Lung (tissue), 17 donors: ENCODE measurements at places on chromosomes 3 and 15.

- no peak for DNase-seq
These were observed 17.1 kb downstream of the ASB14 start for GRCh38 chr3:57275393-57275792.

DNA sequence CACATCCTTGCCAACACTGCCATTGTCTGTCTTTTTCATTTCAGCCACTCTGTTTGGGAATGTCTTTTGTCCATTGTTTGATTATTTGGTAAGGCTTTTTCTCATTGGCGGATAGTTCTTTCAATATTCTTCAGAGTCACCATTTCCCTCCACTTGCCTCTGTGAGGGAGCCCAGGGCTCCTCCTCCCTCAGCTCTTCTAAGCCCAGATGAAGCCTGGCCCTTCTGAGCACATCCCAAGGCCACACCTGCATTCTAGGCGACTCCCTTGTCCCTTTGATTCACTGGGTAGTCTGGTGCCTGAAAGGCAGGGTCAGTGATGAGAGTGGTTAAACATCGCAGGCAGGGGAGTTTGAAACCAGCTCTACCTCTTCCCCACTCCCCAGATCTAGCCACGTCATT is 12.4 kb upstream of the LTF start:
- no peak for DNase-seq

GRCh38 chr3:6622712-6623111 is 238.2 kb upstream of the GRM7 start:
- DNase-seq: no peak

DNA sequence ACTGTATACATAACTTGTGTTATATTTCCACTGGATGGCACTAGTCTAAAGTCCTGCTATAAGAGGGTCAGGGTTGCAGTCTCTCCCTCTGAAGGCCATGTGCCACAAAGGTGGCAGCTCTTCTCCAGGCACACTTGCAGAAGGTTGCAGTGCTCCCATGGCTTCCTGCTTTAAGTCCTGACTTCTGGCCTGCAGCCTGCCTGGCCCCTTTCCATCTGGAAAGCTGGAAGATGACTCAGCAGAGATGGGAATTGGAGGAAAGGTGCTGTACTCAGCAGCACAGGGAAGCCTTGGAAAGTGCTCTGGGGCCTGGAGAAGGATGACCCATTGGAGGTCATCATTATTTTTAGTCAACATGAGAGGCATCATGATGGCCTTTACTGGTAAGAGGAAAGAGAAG is 40.9 kb upstream of the MRPL3 start:
- peak; percentile 19 for DNase-seq

DNA sequence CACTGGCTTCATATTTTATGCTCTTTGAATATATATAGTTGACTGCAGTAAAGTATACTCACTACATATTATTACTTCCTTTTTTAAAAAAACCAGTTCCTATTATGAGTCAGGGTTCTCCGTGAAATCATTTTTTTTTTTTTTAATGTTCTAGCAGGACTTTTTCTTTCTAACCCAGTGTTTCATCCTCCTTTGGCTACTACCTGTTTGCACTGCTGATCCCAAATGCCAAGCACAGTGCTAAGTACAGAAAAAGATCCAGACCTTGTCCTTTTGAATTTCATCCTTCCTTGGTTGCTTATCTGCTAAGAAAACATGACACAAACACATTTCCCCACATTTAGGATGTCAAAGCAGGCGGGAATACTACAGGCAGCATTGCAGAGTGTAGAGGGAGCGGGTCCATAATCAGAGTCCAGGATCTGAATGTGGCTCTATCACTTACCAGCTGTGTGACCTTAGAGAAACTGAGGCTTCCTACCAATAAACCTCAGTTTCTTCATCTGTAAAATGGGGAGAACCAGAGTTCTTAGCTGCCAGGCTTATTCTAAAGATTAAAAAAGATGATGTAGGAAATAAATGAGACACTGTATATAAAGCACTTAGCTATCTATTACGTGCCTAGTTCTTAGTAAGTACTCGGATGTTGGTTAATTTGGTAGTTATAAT is 37.2 kb upstream of the ANPEP start:
- no peak for DNase-seq

DNA sequence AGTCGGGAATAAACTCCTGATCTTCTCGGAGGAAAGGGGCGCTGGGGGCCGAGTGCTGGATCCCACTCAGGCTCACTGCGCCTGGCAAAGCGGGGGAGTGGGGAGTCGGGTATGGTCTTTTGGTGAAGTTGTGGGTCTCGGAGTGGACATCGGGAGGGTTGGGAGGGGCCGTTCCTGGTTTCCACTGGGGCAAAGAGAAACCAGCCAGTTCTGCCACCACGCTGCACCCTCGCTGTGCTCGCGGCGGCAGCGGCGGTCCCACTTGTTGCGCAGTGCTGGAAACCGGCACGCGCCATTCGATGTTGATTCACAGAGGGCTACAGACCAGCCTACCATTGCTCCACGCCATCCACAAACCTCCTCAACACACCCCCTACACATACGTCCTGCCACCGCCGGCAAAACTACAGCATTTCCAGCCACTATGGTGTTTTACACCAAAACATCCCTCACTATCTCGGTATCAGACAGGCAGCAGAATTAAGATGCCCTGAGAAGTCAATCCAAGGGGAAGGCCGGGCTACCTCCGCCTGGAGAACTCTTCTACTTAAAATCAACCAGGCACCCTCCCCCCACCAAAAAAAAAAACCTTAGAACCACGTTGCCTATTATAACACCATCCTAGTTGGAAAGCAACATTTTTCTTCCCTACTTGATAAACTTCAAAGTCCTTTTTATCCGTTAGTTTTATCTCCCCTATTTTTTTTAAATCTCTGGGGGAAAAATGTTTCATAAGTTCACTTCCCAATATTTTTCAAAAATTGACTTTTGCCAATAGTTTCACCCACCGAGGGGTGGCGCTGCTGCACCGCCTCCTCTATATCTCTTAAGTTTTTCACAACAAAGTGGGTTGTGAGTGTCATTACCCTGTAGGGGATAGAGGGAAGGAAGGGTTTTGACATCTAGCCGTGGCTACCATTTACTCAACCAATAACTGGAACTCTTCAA is 3.6 kb downstream of the BCL6 start:
- DNase-seq: peak; percentile 84

DNA sequence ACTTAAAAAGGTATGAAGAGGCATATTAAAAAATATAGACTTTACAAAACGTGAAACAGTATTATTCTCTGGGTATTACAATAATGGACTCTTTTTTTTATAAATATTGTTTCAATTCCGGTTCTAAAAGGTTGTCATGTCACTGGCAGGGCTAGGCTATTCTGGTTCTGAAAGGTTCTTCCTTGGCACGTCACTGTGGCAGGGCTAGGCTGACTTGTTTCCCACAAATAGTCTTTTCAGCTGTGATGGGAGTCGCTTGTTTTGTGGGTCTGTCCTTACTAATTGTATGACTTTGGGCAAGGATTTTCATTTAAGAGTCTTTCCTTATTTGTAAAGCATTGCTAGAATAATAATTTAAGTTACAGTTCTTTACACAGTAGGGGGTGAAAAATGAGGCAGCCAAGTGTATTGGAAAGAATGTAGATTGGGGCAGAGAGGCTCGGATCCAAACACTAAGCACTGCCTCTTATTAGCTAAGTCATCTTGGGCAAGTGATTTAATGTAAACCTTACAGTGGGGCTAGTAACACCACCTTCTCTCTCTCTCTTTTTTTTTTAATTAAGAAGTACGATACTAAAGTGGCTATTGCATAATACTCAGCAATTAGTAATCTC is 12.4 kb upstream of the MELTF start:
- DNase-seq: no peak

- DNase-seq: no peak
These were observed 164.1 kb upstream of the SLC2A2 start for GRCh38 chr3:171190668-171191067.

GRCh38 chr3:98875535-98875934 is 26.0 kb downstream of the DCBLD2 start:
- DNase-seq: no peak

- no peak for DNase-seq
These were observed 2.3 kb upstream of the TNFAIP8L3 start for GRCh38 chr15:51096976-51097375.

DNA sequence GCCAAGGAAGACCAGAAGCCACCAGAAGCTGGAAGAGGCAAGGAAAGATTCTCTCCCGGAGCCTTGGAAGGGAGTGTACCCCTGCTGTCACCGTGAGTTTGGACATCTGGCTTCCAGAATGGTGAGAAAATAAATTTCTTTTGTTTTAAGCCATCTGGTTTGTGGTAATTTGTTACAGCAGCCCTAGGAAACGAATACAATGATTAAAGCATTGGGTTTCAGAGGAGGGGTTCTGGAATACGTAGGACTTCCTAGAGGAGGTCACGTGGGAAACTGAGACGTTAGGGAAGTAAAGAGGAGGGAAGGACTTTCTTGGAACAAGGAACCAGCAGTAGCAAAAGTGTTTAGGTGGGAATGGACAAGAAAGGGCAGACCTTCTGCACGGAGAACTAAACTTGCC is 377.7 kb downstream of the IL20RB start:
- no peak for DNase-seq

DNA sequence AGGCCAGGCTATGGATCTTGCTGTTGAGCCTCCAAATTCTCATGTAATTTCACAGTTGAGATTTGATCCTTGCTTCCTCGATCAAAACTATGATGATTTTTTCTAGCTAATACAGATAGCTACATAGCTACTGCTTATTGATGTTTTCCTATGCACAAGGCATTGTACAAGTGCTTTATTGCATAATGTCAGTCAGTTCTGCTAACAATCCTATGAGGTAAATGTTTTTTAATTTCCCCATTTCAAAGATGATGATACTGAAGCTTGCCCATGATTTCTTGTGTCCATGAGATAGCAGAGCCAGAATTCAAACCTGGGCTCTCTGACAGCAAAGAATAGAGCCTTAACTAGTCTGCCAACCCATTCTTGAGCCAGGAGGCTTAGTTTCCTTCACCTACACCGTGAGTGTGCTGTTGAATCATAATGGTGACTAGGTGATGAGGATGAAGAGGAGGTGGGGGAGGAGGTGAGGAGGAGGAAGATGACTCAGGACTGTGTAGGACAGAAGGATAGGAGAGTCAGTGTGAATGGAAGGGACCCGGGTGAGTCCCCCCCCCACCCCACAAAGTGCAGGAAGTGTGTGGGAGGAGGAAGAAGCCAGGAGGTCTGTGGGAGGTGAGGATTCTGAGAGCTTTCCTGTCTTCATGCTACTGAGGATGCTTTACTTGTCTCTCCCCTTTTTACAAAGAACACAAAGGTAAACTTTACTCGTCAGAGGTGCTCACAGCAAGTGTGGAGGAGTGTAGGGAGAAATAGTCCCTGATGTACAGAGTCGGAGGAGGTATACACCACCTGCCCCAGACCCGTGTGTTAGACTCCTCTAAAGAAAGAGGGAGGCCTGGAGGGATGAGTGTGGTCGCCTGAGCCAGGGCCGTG is 3.6 kb downstream of the TAGLN3 start:
- no peak for DNase-seq

- no peak for DNase-seq
These were observed 31.9 kb downstream of the MYL3 start for GRCh38 chr3:46831316-46831715.

DNA sequence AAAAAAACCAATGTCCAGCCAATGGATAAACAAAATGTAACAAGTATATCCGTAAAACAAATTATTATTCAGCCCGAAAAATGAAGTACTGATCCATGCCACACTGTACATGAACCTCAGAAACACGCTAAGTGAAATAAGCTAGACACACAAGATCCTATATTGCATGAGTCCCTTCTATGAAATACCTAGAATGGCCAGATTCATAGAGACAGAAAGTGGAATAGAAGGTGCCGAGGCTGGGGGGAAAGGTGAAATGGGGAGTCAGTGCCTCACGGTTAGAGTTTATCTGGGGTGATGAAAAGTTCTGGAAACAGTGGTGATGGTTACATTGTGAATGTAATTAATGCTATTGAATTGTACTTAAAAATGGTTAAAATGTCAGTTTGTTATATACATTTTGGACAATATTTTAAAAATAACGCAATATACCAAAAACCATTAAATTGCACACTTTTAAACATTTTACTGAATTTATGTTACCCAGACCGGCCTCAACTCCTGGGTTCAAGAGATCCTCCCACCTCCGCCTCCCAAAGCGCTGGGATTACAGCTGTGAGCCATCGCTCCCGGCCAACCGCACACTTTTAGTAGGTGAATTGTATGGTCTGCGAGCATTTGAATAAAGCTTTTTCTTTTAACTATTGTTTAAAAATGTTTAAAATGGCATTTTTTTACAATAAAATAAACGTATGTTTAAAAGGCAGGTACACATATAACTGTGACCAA is 2.1 kb downstream of the RNF168 start:
- DNase-seq: no peak

GRCh38 chr3:155958676-155959075 is 88.2 kb downstream of the GMPS start:
- no peak for DNase-seq

DNA sequence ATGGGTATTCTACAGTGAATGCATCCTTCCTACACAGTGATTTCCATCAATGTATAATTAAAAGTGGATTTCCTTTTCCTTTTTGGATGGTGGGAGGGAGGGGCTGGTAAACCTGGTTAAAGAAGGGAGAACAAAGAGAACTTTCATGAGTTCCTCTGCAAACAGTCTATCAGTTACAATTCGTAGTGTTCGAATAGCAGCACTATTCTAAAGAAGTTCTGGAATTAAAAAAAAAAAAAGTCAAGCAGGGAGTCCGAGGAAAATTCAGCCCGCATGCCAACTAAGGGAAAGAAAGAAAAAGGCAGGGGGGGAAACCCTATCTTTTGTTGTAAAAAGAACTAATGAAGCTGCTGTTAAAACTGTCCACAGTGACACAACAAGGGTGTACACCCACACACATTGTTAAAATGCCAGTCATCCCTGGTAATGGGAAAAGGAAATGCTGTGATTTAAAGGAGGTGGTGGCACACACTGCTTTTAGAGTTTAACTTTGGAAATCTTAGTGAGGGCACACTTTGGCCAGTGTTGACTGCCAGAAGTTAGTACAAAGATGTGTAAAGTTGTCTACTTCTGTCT is 521.2 kb downstream of the ZIC1 start:
- DNase-seq: no peak

DNA sequence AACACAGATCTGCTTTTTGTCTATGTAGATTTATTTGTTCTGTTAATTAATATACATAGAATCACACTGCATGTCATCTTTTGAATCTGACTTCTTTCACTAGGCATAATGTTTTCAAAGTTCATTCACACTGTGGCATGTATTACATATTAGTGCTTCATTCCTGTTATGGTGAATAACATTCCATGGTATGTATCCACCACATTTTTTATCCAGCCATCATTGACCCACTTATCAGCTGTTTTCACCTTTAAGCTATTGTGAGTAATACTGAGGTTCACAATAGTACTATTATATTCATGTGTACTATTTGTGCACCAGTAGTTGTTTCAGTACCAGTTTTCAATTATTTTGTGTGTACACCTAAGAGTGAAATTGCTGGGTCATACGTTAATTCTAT is 230.6 kb upstream of the CNTN3 start:
- no peak for DNase-seq
